ENCODE measurements at places on chromosomes 16 and 17. TPM values are rescaled to one million over a fixed set of nuclear protein-coding genes. Genes with fewer than 3 reads are reported as not detected.

Gene RNF157
- total RNA-seq = 108 TPM

Gene TBC1D26
- 9.8 TPM for total RNA-seq

Gene TP53TG3C
- total RNA-seq = 0.56 TPM

Gene ADAD2
- 98.4 TPM for total RNA-seq

Gene TEPSIN
- 83.0 TPM for total RNA-seq

Gene PLSCR3
- total RNA-seq = 13.6 TPM

Gene NOG
- total RNA-seq = 6.1 TPM

Gene GAS2L2
- 0.31 TPM for total RNA-seq

Gene MC1R
- total RNA-seq = 40.0 TPM

DNA sequence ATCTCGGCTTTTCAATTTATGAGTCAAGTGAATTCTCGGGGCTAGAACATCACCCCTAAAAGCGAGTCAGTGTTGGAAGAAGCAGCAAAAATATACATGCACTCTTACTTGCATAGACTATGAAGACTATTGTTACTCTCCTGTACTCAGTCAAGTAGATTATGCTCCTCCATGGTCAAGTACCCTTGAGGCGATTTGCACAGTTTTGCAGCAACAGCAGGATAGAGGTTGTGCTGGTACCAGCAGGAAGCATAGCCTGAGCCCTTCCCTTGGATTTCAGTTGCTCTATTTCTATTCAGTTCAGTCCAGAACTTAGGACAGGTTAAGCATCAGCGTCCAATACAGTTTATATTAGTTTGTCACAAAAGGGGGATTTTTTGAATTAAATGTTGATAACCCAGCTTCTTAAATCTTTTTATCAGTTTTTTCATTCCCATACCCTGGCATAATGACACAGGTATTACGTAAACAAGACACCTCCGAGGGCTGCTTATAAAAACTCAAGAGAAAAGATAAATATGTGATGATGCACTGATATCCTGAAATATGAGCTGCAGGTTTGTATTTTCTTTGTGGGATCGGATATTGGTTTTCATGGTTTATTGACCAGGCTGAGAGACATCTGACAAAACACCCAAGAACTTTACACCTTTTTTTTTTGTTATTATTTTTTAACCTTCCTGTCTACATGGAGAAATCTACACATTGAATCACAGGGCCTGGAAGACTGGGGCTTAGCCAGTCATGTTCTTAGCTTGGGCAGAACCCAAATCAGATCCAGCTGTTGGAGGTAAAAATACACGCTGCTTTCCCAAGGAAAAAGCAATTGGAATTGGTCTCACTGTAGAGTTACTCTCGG lies 144.1 kb downstream of the PITPNC1 start:
- no peak overlapping the region for H3K27ac ChIP-seq
- peaks cover 7% of the 10 kb centered on the region for H3K4me1 ChIP-seq
- no peak overlapping the region for H3K4me3 ChIP-seq
- no peak for DNase-seq

DNA sequence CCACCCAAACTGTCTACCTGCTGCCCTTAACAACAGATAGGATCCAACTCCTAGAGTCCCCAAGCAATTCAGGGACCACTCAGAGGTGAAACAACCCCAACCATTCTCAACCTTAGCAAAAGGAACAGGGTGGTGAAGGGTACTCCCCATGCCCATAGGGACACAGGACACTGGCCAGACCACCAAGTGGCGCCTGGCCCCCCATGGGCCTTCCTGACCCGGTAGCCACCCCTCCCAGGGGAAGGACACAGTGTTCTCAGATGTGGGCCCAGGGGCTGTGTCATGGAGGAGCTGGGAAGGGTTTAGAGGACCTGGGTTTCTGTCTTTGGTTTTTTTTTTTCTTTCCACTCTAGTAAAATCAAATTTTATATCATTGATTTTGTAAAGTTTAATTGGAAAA lies 9.7 kb upstream of the SLC25A39 start:
- no peak for DNase-seq
- no peak overlapping the region for H3K4me3 ChIP-seq
- no peaks in the 10 kb centered on the region for H3K4me1 ChIP-seq
- no peak overlapping the region for H3K27ac ChIP-seq

DNA sequence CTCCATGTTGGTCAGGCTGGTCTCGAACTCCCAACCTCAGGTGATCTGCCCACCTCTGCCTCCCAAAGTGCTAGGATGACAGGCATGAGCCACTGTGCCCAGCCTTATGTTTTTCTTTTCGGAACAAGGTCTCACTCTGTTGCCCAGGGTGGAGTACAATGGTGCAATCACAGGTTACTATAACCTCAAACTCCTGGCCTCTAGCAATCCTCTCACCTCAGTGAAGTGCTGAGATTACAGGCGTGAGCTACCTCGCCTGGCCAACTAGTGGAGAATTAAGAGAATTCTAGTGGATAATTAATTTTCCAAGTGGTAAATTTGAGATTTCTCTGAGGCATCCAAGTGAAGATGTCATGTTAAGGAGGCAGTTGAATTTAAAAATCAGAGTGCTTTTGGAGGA lies 2.9 kb upstream of the FBXO47 start:
- DNase-seq = no peak
- H3K27me3 ChIP-seq = no peaks in the 10 kb centered on the region
- H3K4me3 ChIP-seq = no peak overlapping the region
- H3K27ac ChIP-seq = no peak overlapping the region

DNA sequence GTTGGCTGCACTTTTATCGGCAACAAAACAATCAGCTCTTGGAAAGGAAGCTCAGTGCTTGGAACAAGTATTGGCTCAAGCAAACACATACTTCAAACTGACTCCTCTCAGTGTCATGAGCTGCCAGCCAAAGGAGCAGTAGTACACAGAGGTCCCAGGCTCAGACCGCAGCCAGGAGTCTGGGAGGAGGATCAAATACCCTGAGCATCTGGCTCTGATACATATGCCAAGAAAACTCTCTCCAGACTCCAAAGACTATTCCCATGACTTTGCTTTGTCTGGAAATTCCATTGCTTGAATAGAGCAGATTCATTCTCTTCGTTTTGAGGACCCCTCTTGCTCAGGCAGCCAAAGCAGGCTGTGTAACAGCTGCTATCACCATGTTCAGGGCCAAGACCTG lies 501.6 kb upstream of the PSMD7 start:
- no peak overlapping the region for H3K27ac ChIP-seq
- H3K27me3 ChIP-seq = no peaks in the 10 kb centered on the region
- H3K4me3 ChIP-seq = no peak overlapping the region
- no peak for DNase-seq
- H3K36me3 ChIP-seq = no peaks in the 10 kb centered on the region

DNA sequence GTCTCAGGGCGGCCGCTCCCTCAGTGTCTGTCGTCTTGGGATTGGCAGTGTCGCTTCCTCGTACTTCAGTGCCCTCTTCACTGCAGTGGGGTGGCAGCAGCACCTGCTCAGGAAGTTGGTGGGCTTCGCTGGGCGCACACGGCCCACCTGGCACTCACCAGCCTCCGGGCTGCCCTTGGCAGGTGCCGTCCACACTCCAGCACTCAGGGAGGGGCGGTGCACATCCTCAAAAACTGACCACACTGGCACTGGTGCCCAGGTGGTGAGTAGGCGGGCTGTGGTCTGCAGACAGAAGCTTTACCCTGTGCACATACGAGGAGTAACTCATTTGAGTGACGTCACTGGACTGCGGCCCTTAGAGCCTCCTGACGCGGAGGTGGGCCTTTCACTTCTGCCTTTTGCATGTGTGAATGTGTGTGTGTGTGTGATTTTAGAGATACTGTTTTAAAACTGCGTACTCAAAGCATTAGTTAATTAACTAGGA lies 94.6 kb downstream of the BANP start:
- no peak overlapping the region for H3K4me3 ChIP-seq
- H3K27me3 ChIP-seq = no peaks in the 10 kb centered on the region
- DNase-seq = no peak
- no peaks in the 10 kb centered on the region for H3K36me3 ChIP-seq
- no peaks in the 10 kb centered on the region for H3K4me1 ChIP-seq

GRCh38 chr17:29086628-29087332 lies 43.8 kb downstream of the PIPOX start:
- H3K36me3 ChIP-seq = no peaks in the 10 kb centered on the region
- H3K4me1 ChIP-seq = no peaks in the 10 kb centered on the region
- no peak for DNase-seq
- H3K27me3 ChIP-seq = no peaks in the 10 kb centered on the region
- H3K27ac ChIP-seq = no peak overlapping the region
- H3K4me3 ChIP-seq = no peak overlapping the region

DNA sequence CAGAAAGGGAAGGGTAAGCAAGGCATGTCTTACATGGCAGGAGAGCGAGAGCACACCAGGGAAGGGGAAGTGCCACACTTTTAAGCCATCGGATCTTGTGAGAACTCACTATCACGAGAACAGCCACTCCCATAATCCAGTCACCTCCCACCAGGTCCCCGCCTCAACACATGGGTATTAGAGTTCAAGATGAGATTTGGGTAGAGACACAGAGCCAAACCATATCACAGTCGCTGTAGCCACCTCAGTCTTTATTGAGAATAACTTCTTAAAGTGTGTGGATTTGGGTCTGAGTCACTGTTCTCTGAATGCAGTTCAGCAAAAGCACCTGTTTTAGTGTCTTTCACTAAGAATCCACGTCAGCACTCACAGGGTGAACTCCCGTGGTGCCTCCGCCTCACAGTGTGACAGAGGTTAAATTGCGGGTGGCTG lies 195.2 kb upstream of the CHMP6 start:
- no peak for DNase-seq
- no peak overlapping the region for H3K4me3 ChIP-seq
- H3K4me1 ChIP-seq = no peaks in the 10 kb centered on the region
- no peaks in the 10 kb centered on the region for H3K36me3 ChIP-seq
- no peak overlapping the region for H3K27ac ChIP-seq
- no peaks in the 10 kb centered on the region for H3K27me3 ChIP-seq

GRCh38 chr16:85699628-85700027 lies 10.9 kb upstream of the GINS2 start:
- no peaks in the 10 kb centered on the region for H3K36me3 ChIP-seq
- H3K4me3 ChIP-seq = no peak overlapping the region
- DNase-seq = no peak
- no peaks in the 10 kb centered on the region for H3K27me3 ChIP-seq
- no peaks in the 10 kb centered on the region for H3K4me1 ChIP-seq

GRCh38 chr17:7026471-7027115 lies 3.7 kb downstream of the BCL6B start:
- no peak for DNase-seq
- no peaks in the 10 kb centered on the region for H3K36me3 ChIP-seq
- H3K4me1 ChIP-seq = peaks cover 2% of the 10 kb centered on the region
- H3K27me3 ChIP-seq = no peaks in the 10 kb centered on the region

DNA sequence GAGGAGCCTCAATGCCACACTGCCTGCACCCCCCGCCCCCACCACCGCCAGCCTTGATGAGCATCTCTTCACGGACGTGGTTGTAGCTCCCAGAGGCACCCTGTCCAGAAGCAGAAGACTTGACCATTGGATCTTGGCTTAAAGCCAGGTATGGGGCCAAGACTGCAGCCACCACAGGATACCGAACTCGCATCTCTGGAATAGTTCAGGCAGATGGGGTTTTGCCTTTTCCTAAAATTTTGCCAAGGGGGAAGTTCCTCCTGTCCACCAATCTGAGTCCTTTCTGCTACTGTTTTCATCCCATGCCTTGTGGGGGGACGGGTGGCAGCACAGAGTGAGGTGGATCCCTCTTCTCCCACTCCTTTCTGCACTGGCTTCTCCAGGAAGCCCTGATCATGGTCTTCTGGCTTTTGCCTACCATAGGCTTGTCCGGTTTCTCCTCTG lies 939 bp downstream of the CORO6 start:
- no peak overlapping the region for H3K27ac ChIP-seq
- no peaks in the 10 kb centered on the region for H3K36me3 ChIP-seq
- peak overlapping the region; percentile 47 for H3K4me3 ChIP-seq
- H3K27me3 ChIP-seq = no peaks in the 10 kb centered on the region
- H3K4me1 ChIP-seq = peaks cover 6% of the 10 kb centered on the region

- DNase-seq = no peak
- H3K4me1 ChIP-seq = peaks cover 20% of the 10 kb centered on the region
- no peaks in the 10 kb centered on the region for H3K36me3 ChIP-seq
- H3K27ac ChIP-seq = no peak overlapping the region
- no peaks in the 10 kb centered on the region for H3K27me3 ChIP-seq
These were observed 194.4 kb downstream of the MAP2K6 start for GRCh38 chr17:69608808-69609472.

GRCh38 chr16:19644877-19645276 lies 73.2 kb downstream of the KNOP1 start:
- H3K27ac ChIP-seq = peak overlapping the region; percentile 89
- H3K4me3 ChIP-seq = peak overlapping the region; percentile 11
- peaks cover 14% of the 10 kb centered on the region for H3K4me1 ChIP-seq
- no peaks in the 10 kb centered on the region for H3K36me3 ChIP-seq

- H3K4me1 ChIP-seq = no peaks in the 10 kb centered on the region
- H3K4me3 ChIP-seq = no peak overlapping the region
- H3K27ac ChIP-seq = no peak overlapping the region
- H3K27me3 ChIP-seq = no peaks in the 10 kb centered on the region
- no peaks in the 10 kb centered on the region for H3K36me3 ChIP-seq
- peak; percentile 22 for DNase-seq
These were observed 94.2 kb downstream of the NTN1 start for GRCh38 chr17:9115214-9116191.

DNA sequence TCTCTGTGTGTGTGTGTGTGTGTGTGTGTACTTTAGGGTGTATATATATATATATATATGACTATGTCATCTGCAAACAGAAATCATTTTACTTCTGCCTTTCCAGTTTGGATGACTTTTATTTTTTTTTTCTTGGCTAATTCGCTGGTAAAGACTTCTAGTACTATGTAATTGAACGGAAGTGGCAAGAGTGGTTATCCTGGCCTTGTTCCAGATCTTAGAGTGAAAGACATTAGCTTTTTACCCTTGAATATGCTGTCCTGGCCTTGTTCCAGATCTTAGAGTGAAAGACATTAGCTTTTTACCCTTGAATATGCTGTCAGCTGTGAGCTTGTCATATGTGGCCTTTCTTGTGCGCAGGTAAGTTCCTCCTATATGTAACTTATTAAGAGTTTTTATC lies 72.7 kb upstream of the MYOCD start:
- no peaks in the 10 kb centered on the region for H3K27me3 ChIP-seq
- no peaks in the 10 kb centered on the region for H3K36me3 ChIP-seq
- H3K27ac ChIP-seq = no peak overlapping the region
- no peak overlapping the region for H3K4me3 ChIP-seq
- no peaks in the 10 kb centered on the region for H3K4me1 ChIP-seq

- no peaks in the 10 kb centered on the region for H3K36me3 ChIP-seq
- no peaks in the 10 kb centered on the region for H3K4me1 ChIP-seq
- no peak overlapping the region for H3K27ac ChIP-seq
- DNase-seq = no peak
- H3K4me3 ChIP-seq = no peak overlapping the region
These were observed 207.5 kb downstream of the CDH13 start for GRCh38 chr16:82834151-82834815.
